Adipocyte (in vitro differentiated cells): ENCODE measurements at places on chromosomes 5 and 9.

DNA sequence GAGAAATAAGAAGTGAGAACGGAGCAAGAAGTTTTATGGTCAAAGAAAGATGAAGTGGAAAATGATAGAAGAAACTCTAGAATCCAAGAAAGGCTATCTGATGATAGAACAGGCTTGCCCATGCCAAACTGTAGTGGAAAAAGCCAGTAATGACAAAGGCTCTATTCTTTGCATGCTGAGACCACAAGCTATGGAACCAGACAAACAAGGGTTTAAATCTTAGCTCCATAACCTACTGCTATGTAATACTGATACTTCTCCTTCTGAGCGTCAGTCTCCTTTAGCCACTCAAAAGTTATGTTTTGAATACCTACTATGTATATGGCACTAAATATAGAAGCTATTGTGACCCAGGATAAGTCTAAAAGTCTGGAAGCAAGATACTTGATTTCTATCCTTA lies 51.2 kb upstream of the TRIM32 start:
- no peak for DNase-seq

- peak; percentile 49 for DNase-seq
These were observed 136.7 kb downstream of the NUDT12 start for GRCh38 chr5:103425686-103426454.

GRCh38 chr5:154863291-154864080 lies 5.1 kb downstream of the CNOT8 start:
- no peak for DNase-seq

DNA sequence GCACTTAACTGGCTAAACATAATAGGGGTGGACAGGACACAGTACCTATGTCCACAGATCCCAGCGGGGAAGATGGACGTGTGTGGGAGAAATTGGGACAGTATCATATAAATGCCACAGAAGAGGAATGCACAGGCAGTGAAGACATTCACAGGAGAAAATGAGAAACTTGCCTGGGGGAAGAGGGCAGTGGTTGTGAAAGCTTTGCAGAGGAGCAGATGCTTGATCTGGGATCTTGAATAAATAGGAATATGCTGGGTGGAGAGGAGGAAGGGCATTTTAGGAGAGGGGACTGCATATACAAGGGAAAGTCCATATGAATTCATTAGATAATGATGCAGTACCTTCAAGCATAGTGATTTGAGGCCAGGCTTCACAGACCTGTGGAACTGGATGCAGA lies 13.6 kb downstream of the TMEM268 start:
- DNase-seq, result peak; percentile 73

DNA sequence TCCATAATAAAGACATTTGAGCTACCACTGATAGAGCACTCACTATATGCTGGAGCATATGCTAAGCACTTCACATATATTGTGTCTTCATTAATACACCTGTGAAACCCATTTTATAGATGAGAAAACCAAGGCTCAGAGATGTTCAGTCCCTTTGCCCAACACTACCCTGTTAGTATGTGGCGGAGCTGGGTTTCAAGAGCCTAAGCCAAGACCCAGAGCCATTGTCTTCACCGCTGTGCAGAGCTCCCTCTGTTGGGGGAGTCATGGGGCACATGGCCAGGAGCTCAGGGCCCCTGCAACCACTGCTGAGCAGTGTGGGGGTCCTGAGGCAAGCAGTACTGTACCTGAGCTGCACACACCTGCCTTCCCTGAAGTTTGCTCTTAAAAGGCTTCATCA lies 37.3 kb upstream of the SLC25A51 start:
- no peak for DNase-seq

DNA sequence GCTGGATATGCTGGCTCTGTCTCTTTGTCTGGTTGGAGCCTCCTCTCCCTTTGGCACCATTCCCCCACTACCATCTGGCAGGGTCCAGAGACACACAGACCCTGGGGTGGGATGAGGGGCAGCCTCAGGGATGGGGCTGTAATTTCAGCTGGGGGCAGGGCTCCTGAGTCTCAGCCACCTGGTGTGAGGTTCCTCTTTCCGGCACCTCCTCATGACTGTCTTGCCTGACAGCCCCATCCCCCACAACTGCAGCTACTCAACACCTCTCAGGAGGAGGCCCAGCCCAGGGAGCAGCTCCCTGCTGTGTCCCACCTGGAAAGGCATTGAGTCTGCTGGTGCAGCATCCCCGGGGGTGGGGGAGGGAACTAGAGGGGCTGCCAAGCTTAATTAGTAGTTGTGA lies 11.7 kb upstream of the RPS14 start:
- DNase-seq, result no peak
